ENCODE measurements at places on chromosomes 5 and 9.

- no peak for DNase-seq
These were observed 74.4 kb upstream of the ATP10B start for GRCh38 chr5:160926428-160926827.

- no peak for DNase-seq
These were observed 61.8 kb downstream of the PRKACG start for GRCh38 chr9:68951879-68952659.

GRCh38 chr9:95938724-95939123 is 63.2 kb downstream of the ERCC6L2 start:
- DNase-seq: no peak

DNA sequence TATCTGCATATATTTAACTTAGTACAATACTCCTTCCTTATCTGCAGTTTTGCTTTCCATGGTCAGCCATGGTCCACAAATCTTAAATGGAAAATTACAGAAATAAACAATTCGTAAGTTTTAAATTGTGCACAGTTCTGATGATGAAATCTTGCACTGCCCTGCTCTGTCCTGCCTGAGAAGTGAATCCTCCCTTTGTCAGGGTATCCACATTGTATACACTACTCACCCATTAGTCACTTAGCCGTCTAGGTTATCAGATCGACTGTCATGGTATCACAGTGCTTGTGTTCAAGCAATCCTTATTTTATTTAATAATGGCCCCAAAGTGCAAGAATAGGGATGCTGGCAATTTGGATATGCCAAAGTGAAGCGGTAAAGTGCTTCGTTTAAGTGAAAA is 8.3 kb upstream of the YTHDC2 start:
- DNase-seq: no peak

GRCh38 chr9:110812886-110813285 is 144.3 kb downstream of the MUSK start:
- no peak for DNase-seq

DNA sequence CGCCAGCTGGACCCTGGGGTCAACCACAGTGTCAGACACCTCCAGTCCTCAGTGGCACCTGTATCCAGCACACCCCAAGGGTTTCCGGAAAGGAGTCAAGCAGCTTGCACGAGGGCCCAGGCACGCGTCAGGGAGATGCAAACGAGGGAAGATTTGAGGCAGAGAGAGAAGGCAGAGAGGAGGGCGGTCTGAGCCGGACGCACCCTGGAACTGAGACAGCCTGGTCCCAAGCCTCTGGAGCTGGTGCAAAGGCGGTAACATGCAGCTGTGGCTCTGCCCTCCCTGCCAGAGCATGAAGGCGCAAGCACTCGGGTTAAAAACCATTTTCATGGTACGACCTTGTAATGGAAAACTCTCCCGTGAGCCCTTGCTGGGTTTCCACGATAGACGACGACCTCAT is 32.2 kb downstream of the SLC6A18 start:
- DNase-seq: no peak
